Mammary microvascular endothelial cell (primary cell): ENCODE measurements at places on chromosomes 4 and X. TPM values are rescaled to one million over a fixed set of nuclear protein-coding genes. Genes with fewer than 3 reads are reported as not detected.

Gene HOPX
- 25.9 and 27.2 TPM in 2 replicates for total RNA-seq

Gene ASB5
- total RNA-seq = not detected in 2 replicates

Gene SMR3B
- not detected in 2 replicates for total RNA-seq

Gene CXorf51B
- not detected in 2 replicates for total RNA-seq

Gene ZNF157
- total RNA-seq = not detected in 2 replicates

Gene SYP
- 0.10 and 0.27 TPM in 2 replicates for total RNA-seq

Gene FAM184B
- total RNA-seq = not detected in 2 replicates

Gene PDCL2
- total RNA-seq = not detected in 2 replicates

Gene PDZD4
- total RNA-seq = not detected in 2 replicates

Gene CYTL1
- 118 and 121 TPM in 2 replicates for total RNA-seq
